ENCODE measurements at places on chromosomes 16 and 17. TPM values are rescaled to one million over a fixed set of nuclear protein-coding genes. Genes with fewer than 3 reads are reported as not detected.

The ZG16 gene
- not detected for total RNA-seq

The CASKIN1 gene
- 4.5 TPM for total RNA-seq

The NPIPA5 gene
- 0.26 TPM for total RNA-seq

The PPY gene
- total RNA-seq = not detected

The CD300C gene
- not detected for total RNA-seq

The NFAT5 gene
- total RNA-seq = 57.0 TPM

The MSLN gene
- 1.1 TPM for total RNA-seq

The SYCE1L gene
- total RNA-seq = 4.5 TPM

The WDR90 gene
- 58.9 TPM for total RNA-seq

The MPV17L gene
- total RNA-seq = 10.4 TPM

The GCGR gene
- total RNA-seq = 1.6 TPM

The CACNG3 gene
- not detected for total RNA-seq

The TBC1D3G gene
- 0.15 TPM for total RNA-seq

The TPSD1 gene
- total RNA-seq = 0.26 TPM

Data from Panc1 (cell line).